ENCODE measurements at places on chromosomes 11 and 22. TPM values are rescaled to one million over a fixed set of nuclear protein-coding genes. Genes with fewer than 3 reads are reported as not detected.
A peak's percentile ranks its signal among the peaks of the same experiment; 100 is the strongest.

- H3K27ac ChIP-seq: no peak overlapping the region
- no peak overlapping the region for H3K4me3 ChIP-seq
- no peaks in the 10 kb centered on the region for H3K27me3 ChIP-seq
- H3K36me3 ChIP-seq: peaks cover 4% of the 10 kb centered on the region
- DNase-seq: no peak
- peaks cover 26% of the 10 kb centered on the region for H3K4me1 ChIP-seq
These were observed 23.0 kb downstream of the EHF start for GRCh38 chr11:34643846-34644245.

DNA sequence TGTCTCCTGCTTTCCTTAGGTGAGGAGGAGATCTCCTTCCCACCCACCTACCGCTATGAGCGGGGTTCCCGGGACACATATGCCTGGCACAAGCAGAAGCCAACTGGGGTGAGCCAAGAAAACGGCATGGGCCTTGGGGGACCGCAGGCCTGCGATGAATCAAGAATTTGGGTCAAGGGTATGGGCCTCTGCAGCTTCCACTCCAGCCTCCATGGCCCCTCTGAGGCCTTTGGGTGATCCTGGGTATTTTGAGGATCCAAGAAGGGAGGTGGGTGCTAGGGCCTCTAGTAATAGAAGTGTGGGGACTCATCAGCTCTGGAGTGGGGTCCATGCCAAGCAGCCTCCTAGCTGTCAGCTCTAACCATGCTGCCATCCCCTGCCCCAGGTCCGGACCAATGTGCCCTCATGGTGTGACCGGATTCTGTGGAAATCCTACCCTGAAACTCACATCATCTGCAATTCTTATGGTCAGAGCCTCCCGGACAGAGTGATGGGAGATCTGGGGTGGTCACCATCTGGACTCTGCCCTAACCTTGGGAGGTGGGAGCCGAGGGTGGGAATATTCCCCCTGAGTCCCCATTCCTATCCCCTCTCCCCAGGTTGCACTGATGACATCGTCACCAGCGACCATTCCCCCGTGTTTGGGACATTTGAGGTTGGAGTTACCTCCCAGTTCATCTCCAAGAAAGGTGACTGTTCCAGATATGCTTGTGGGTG, 8.6 kb downstream of the INPPL1 start:
- no peak overlapping the region for H3K4me3 ChIP-seq
- no peak overlapping the region for H3K27ac ChIP-seq
- H3K27me3 ChIP-seq: no peaks in the 10 kb centered on the region
- peak; percentile 8 for DNase-seq
- peaks cover 92% of the 10 kb centered on the region for H3K36me3 ChIP-seq
- peaks cover 5% of the 10 kb centered on the region for H3K4me1 ChIP-seq

DNA sequence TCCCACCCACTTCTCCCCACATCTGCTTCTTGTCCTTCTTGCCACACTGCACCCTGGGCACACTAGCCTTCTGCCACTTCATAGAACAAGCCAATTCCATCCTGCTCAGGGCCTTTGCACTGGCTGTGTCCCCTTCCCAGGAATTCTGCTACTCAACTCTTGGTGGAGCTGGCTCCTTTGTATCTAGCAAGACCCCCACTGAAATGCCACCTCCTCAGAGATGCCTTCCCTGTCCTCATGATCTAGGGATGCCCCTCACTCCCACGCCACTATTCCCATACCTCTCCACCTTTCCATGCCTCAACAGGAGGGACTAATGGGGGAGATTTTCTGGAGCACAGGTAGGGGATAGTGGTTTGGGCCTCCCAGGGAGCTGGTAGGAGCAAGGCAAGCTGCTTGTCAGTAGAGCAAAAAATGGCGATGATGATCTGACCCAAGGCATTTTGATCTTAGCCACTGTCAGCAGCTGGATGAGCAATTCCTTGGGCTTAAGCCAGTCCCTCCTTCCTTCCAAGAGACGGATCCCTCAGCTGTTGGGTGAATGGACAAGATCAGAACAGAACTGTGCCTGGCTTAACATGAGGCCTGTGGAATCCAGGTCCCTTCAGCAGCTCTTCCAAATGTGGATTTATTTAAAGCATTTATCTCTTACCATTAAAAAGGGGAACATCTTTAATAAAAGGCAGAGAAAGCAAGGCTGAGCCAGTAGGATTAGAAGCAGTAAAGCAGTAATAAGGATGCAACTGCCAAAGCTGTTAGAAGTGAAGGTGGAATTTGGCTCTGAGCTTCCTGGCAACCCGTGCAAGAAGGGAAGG, 4.0 kb upstream of the PRDM11 start:
- H3K4me3 ChIP-seq: no peak overlapping the region
- DNase-seq: no peak
- no peaks in the 10 kb centered on the region for H3K27me3 ChIP-seq
- H3K36me3 ChIP-seq: no peaks in the 10 kb centered on the region

DNA sequence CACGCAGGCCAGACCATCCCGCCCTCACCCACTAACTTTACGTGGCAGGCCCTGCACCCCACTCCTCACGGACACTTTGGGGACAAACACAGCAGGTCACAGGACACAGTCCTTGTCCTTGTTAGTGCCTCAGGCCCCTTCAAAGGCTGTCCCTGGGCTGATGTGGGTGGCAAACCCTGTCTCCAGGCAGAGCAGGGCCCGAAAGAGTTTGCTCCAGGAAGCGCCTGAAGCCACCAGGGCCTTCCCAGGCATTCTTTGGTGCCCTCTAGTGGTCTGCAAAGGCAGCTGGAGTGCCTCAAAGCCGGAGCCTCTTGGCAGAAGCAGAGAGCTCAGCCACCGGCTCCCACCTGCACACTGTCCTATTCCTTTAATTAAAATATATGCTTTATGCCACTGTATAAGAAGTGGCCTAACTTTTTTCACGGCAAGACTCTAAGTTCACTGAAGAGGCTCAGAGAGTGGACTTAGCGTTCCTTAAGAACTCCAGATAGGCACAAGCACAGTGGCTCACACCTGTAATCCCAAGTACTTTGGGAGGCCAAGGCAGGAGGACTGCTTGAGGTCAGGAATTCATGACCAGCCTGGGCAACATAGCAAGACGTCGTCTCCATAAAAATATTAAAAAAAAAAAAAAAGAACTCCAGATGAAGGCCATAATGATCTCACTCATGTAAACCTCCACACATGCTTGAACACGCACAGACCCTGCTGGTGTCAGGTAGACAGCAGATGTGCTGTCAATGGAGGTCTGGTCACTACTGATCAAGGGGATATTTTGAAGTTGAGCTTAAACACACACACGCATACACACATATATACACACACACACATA, 11.1 kb downstream of the TXN2 start:
- H3K36me3 ChIP-seq: peaks cover 7% of the 10 kb centered on the region
- DNase-seq: no peak
- H3K27me3 ChIP-seq: no peaks in the 10 kb centered on the region
- no peak overlapping the region for H3K4me3 ChIP-seq

Gene POU2AF2
- not detected for total RNA-seq

- DNase-seq: no peak
- no peaks in the 10 kb centered on the region for H3K4me1 ChIP-seq
- H3K27ac ChIP-seq: no peak overlapping the region
- no peak overlapping the region for H3K4me3 ChIP-seq
- H3K36me3 ChIP-seq: no peaks in the 10 kb centered on the region
- H3K27me3 ChIP-seq: no peaks in the 10 kb centered on the region
These were observed 23.0 kb upstream of the BLID start for GRCh38 chr11:122138744-122139594.

DNA sequence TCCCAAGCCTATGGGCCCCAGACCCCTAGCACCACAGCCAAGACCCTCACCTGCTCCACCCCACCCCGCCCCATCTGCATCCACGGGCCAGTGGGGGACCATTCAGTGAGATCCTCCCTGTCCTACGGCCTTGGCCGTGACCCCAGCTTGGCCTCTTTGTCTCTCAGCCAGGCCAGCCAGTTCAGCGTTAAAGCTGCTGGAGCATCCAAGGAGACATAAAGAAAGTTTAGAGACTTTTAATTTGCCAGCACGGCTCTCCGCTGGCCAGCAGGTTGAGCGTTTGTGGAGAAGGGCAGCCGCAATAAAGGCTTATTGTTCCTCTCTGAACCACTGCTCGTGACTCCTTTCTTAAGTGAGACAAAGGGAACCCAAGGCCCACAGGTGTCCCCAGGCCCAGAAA, 49.3 kb upstream of the LMO1 start:
- H3K4me1 ChIP-seq: no peaks in the 10 kb centered on the region
- H3K27ac ChIP-seq: no peak overlapping the region
- no peaks in the 10 kb centered on the region for H3K27me3 ChIP-seq

GRCh38 chr11:121714351-121714750, 261.6 kb upstream of the SORL1-AS1 start:
- no peaks in the 10 kb centered on the region for H3K27me3 ChIP-seq
- no peaks in the 10 kb centered on the region for H3K36me3 ChIP-seq
- H3K27ac ChIP-seq: no peak overlapping the region

Gene AIFM3
- total RNA-seq: 4.7 TPM

- no peak for DNase-seq
- H3K27me3 ChIP-seq: no peaks in the 10 kb centered on the region
- H3K27ac ChIP-seq: no peak overlapping the region
- H3K4me1 ChIP-seq: no peaks in the 10 kb centered on the region
These were observed 941.7 kb downstream of the NTM start for GRCh38 chr11:132312161-132312560.

DNA sequence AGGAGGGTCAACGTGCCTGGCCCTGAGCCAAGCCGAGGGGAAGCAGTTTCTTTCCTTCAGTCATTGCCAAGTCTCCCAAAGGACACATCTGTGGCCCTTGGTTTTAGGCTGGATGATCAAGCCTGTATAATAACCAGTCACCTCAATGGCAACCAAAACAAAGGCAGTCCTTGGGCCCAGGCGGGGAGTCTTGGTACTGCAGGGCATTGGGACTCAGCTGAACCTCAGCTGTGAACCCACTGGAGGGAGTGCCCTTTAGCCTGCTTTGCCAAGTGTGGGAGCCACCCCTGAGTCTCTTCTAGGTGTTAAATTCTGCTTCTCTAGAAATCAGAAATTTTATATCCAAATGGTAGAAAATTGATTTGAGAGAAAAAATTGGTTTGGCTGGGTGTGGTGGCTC, 36.9 kb downstream of the CPT1A start:
- no peak overlapping the region for H3K27ac ChIP-seq
- no peaks in the 10 kb centered on the region for H3K27me3 ChIP-seq
- no peaks in the 10 kb centered on the region for H3K4me1 ChIP-seq
- peaks cover 78% of the 10 kb centered on the region for H3K36me3 ChIP-seq
- DNase-seq: no peak

Gene TNRC6B
- 40.9 TPM for total RNA-seq

GRCh38 chr22:17269607-17270261, 50.5 kb upstream of the ADA2 start:
- H3K27ac ChIP-seq: no peak overlapping the region
- peaks cover 8% of the 10 kb centered on the region for H3K4me1 ChIP-seq
- H3K36me3 ChIP-seq: no peaks in the 10 kb centered on the region

Gene SUN2
- total RNA-seq: 191 TPM

GRCh38 chr11:77137421-77137820, 9.4 kb downstream of the MYO7A start:
- DNase-seq: peak; percentile 66
- H3K27me3 ChIP-seq: no peaks in the 10 kb centered on the region
- H3K36me3 ChIP-seq: no peaks in the 10 kb centered on the region
- no peak overlapping the region for H3K4me3 ChIP-seq

Gene ZNRF3
- total RNA-seq: 13.6 TPM

- H3K36me3 ChIP-seq: no peaks in the 10 kb centered on the region
- no peaks in the 10 kb centered on the region for H3K27me3 ChIP-seq
- no peaks in the 10 kb centered on the region for H3K4me1 ChIP-seq
- H3K27ac ChIP-seq: no peak overlapping the region
- no peak for DNase-seq
These were observed 34.2 kb downstream of the LRRC10B start for GRCh38 chr11:61542705-61543104.

- H3K4me3 ChIP-seq: no peak overlapping the region
- no peak for DNase-seq
- H3K4me1 ChIP-seq: no peaks in the 10 kb centered on the region
These were observed 13.8 kb downstream of the CARS1 start for GRCh38 chr11:3043315-3043871.

Gene GRAMD1B
- total RNA-seq: 12.6 TPM

DNA sequence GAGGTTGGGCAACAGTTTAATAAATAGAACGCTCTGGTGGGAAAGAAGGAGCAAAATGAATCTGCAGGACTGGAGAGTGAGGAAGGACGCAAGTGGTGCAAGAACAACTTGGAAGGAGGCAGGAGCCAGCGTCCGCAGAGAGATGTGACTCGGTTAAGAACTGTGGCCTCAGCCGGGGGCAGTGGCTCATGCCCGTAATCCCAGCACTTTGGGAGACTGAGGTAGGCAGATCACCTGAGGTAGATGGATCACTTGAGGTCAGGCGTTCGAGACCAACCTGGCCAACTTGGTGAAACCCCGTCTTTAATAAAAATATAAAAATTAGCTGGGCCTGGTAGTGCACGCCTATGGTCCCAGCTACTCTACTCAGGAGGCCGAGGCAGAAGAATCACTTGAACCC, 319.7 kb downstream of the LARGE1 start:
- H3K27me3 ChIP-seq: no peaks in the 10 kb centered on the region
- no peak overlapping the region for H3K27ac ChIP-seq
- no peaks in the 10 kb centered on the region for H3K36me3 ChIP-seq
- H3K4me1 ChIP-seq: no peaks in the 10 kb centered on the region

Gene POLD3
- total RNA-seq: 14.4 TPM

Gene MMP11
- 2.9 TPM for total RNA-seq

DNA sequence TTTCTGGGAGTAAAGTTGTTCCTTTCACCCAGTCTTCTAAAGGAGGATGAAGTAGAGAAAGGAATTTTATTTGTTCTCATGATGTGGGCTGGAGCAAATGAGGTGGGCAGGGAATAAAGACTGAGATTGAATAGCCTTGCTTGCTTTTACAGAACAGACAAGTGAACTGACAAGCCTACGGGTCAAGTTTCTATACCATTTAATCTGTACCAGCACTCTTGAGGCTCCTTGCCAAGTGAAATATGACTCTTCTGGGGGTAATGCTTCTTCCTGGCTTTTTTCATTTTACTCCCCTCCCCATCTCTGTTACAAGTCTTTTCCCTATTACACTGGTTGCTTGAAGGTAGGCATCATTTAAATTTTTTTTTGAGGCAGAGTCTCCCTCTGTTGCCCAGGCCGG, 54.8 kb downstream of the CSTPP1 start:
- H3K27ac ChIP-seq: no peak overlapping the region
- DNase-seq: no peak
- no peak overlapping the region for H3K4me3 ChIP-seq
- peaks cover 15% of the 10 kb centered on the region for H3K36me3 ChIP-seq

GRCh38 chr22:35708453-35708852, 9.2 kb upstream of the APOL5 start:
- H3K27ac ChIP-seq: no peak overlapping the region
- H3K36me3 ChIP-seq: no peaks in the 10 kb centered on the region
- no peak overlapping the region for H3K4me3 ChIP-seq
- no peak for DNase-seq
- H3K4me1 ChIP-seq: no peaks in the 10 kb centered on the region

Gene CNGA4
- 1.0 TPM for total RNA-seq

Gene CENPM
- total RNA-seq: 1.9 TPM

Gene KIF18A
- 4.9 TPM for total RNA-seq

Gene AMOTL1
- 49.7 TPM for total RNA-seq

GRCh38 chr11:6568191-6568918, 35.1 kb downstream of the RRP8 start:
- H3K4me1 ChIP-seq: no peaks in the 10 kb centered on the region
- H3K27me3 ChIP-seq: no peaks in the 10 kb centered on the region
- H3K27ac ChIP-seq: no peak overlapping the region
- no peak overlapping the region for H3K4me3 ChIP-seq
- no peak for DNase-seq

Measured in upper lobe of left lung (tissue), 6 donors.